ENCODE measurements at places on chromosomes 5 and 9.

DNA sequence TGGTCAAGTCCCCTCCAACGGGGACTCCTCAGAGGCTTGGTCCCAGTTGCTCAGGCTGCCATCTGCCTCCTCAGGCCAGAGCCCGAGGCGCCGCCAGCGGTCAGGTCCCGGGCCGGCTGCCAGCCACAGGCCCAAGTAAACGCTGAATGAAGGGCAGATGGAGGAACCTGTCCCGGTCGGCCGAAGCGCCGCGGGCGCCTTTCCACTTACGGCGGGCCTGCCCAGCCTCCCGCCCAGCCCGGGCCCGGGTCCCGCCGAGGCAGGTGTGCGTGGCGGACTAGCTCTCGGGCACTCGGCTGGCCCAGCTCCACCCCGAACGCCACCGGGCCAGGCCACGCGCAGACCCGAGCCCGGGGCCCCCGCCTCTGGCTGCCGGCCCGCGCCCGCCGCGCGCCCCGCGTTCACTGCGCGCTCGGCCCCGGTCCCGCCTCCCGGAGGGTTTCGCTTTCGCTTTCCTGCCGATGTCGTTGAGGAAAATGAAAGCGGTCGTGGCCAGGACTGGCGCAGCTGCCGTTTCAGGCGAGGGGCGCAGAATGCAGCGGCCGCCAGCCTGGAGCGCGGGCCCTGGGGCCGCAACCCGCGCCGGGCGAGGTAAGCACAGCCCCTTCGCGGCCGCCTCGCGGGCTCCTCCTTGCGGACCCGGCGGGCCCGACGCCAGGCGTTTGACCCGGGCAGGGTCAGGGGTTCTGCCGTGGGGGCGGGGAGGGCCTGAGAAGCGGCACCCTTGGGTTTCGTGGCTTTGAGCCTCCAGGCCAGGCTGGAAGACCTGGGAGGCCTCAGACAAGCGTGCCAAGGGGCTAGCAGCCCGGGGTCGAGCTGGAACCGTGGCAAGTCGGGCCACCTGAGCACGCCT, 41.2 kb downstream of the SLC22A5 start:
- peak; percentile 66 for DNase-seq

DNA sequence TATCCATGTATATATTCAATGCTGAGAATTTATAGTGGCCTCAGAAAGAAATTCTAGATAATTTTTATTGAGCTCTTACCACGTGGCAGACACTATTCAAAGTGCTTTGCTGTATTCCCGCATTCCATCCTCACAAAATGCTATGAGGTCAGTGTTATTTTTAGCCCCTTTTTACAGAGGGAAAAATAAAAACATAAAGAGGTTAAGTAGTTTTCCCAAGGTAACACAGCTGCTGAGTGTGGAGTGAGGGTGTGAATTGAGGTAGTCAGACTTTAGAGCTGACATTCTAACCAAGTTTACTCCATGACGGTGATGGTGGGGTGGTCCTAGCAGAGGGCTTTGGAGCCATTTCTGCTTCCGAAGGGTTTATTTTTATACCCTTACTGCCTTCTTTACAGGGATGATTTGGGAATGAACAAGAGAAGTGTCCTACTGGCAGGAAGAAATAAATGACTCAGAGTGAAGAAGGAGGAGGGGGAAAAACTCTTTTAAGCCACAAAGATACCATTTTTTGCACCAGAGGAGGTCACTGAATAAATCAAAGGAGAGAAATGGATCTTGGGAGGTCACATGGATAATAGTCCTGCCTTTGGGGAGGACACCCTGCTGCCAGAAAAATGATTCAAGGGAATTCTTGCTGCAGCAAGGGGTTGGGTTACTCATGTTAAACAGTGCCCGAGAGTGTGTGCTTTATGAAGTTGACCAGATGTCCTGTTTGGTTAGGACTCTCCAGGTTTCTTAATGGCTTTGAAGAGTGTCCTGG, 76.1 kb downstream of the HMHB1 start:
- no peak for DNase-seq

- DNase-seq, result no peak
These were observed 3.4 kb downstream of the SNX18 start for GRCh38 chr5:54520940-54521339.

- DNase-seq, result no peak
These were observed 36.3 kb upstream of the SPINK5 start for GRCh38 chr5:148027505-148027904.

DNA sequence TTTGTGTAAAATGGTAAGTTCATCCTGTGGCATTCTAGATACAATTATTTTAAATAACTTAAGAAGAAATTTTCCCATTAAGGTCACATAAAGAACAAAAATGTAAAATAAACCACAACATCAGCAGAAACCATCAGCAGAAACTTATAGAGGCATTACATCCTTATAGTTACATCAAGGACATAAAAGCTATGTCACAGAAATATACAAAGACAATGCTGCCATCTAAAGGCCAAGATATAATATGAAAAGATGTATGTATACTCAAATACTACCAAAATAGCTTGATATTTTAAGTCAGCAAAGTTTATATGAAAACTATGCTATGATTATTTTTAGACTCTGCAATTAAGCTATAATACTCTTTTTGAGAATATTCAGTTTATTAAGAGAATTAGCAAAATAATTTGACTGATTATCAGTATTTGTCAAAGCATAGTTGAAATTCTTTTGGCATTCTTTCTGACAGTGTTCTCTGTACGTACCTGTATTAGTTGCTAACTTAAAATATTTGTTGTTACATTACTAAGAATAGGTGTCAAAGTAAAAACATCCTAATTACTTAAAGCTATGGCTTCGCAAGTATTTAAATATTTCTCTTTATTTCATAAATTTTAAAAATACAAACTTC, 36.2 kb downstream of the FBXL17 start:
- no peak for DNase-seq

- DNase-seq, result no peak
These were observed 42.3 kb upstream of the MUSK start for GRCh38 chr9:110626101-110626829.

- no peak for DNase-seq
These were observed 114.0 kb downstream of the KCNIP1 start for GRCh38 chr5:170617533-170618490.

- no peak for DNase-seq
These were observed 18.2 kb downstream of the RUSC2 start for GRCh38 chr9:35508069-35508468.

GRCh38 chr5:176837707-176838115, 27.4 kb downstream of the UNC5A start:
- DNase-seq, result peak; percentile 58

DNA sequence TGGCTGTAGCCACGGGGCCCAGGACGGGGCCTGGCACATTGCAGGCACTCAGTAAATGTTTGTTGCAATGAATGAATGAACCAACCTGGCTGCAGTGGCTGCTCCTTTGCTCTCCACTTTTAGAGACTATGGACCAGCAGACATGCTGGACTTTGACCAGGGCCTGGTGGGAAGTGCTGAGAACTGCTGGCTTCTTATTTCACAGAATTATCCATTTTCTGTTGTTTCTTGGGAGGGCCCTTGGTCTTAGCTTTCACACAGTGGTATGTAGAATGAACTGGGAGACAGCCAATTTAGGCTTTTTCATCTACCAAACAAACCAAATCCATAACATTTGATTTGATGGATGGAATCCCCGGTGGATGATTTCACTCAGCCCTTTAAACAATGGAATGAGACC, 78.0 kb upstream of the LHFPL2 start:
- no peak for DNase-seq

DNA sequence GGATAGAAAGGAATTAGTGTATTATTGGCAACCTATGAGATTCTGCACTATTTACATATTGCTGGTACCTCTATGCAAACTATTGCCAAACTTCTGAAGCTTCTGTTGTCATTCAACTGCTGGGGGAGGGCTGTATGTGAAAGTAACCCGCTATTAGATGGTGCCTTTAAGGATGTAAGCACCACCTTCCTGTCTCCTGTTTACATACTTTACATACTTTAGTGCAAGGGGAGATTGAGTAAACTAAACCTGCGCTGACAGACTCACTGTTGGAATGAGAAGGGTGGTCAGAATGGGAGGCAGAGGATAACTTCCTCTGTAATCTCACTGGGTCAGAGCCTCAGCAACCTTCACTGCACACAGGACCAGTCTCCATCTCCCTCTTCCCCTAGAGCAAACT, 123.8 kb downstream of the NR3C1 start:
- DNase-seq, result no peak

DNA sequence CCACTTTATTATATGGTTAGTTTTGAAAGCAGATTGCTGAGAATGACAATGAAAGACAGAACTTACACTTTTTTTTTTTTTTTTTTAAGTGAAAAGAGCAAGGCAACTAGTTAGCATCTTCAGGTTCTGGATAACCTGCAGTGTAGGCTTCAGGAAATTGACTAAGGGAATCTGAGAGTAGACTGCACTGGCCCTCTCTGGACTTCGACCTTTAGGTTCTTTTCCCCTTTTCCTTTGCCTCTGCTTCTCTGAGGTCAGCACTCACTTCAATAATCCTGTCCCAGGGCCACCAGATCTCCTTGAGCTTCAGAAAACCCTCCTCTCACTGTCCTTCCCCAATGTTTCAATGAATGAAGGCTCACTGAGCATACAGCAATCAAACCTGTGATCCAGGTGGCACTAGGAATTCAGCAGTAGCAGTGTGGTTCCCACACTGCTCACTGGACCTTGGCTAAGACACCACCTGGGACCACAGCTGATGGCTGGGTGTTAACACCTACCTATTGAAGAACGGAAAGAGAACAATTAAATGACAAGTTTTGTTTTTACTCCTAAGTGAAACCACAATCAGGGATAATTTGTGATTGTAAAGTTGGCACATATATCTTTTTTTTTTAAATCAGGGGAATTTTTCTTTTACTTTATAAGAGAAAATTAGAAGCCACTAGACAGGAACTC, 85.8 kb upstream of the IL6ST start:
- DNase-seq, result no peak

GRCh38 chr9:17730899-17731298, 152.0 kb downstream of the SH3GL2 start:
- DNase-seq, result no peak

- no peak for DNase-seq
These were observed 24.8 kb downstream of the RAI14 start for GRCh38 chr5:34680896-34681295.

GRCh38 chr9:80401243-80401642, 829.5 kb downstream of the TLE4 start:
- no peak for DNase-seq
